ENCODE measurements at places on chromosomes 1 and 21. TPM values are rescaled to one million over a fixed set of nuclear protein-coding genes. Genes with fewer than 3 reads are reported as not detected.

TFF3 gene
- not detected for total RNA-seq

TEDDM1 gene
- not detected for total RNA-seq

RHD gene
- total RNA-seq = 5.0 TPM

FCMR gene
- 206 TPM for total RNA-seq

RSPO1 gene
- not detected for total RNA-seq

RXFP4 gene
- not detected for total RNA-seq

UBXN10 gene
- total RNA-seq = 0.81 TPM

MIER1 gene
- total RNA-seq = 90.5 TPM

SH2D1B gene
- total RNA-seq = 0.22 TPM

CLDN17 gene
- not detected for total RNA-seq

COL8A2 gene
- total RNA-seq = 0.25 TPM

SH2D2A gene
- total RNA-seq = 137 TPM

KCNA2 gene
- total RNA-seq = 3.9 TPM

KCNJ9 gene
- total RNA-seq = not detected

PCSK9 gene
- total RNA-seq = not detected

LAMC2 gene
- total RNA-seq = not detected

PCP4 gene
- not detected for total RNA-seq
